ENCODE measurements at places on chromosomes 5 and 9. TPM values are rescaled to one million over a fixed set of nuclear protein-coding genes. Genes with fewer than 3 reads are reported as not detected.
A peak's percentile ranks its signal among the peaks of the same experiment; 100 is the strongest.

- H3K27ac ChIP-seq, result no peak overlapping the region
- H3K27me3 ChIP-seq, result no peaks in the 10 kb centered on the region
- DNase-seq, result peak; percentile 93
- H3K4me1 ChIP-seq, result peaks cover 18% of the 10 kb centered on the region
These were observed 101.7 kb downstream of the GDNF start for GRCh38 chr5:37738057-37738691.

DNA sequence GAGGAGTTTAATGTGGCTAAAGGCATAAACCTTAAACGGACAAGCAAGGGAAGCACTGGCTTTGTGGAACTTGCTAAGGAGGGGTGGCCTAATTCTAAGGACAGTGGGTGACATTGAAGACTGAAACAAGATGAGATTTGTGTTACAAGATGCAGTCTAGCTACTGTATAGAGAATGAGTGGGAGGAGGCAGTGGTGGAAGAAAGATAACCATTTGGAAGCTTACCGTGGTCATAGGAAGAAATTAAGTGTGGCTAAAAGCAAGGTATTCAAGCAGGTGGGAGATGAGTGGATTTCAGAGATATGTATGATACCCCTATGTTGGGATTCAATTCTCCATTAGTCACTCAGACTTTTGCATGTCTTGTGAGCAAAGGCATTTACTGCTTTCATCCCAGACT is 4.6 kb downstream of the PAM start:
- H3K4me3 ChIP-seq, result no peak overlapping the region
- H3K36me3 ChIP-seq, result no peaks in the 10 kb centered on the region
- H3K27ac ChIP-seq, result no peak overlapping the region
- H3K27me3 ChIP-seq, result no peaks in the 10 kb centered on the region
- H3K4me1 ChIP-seq, result peaks cover 8% of the 10 kb centered on the region

DNA sequence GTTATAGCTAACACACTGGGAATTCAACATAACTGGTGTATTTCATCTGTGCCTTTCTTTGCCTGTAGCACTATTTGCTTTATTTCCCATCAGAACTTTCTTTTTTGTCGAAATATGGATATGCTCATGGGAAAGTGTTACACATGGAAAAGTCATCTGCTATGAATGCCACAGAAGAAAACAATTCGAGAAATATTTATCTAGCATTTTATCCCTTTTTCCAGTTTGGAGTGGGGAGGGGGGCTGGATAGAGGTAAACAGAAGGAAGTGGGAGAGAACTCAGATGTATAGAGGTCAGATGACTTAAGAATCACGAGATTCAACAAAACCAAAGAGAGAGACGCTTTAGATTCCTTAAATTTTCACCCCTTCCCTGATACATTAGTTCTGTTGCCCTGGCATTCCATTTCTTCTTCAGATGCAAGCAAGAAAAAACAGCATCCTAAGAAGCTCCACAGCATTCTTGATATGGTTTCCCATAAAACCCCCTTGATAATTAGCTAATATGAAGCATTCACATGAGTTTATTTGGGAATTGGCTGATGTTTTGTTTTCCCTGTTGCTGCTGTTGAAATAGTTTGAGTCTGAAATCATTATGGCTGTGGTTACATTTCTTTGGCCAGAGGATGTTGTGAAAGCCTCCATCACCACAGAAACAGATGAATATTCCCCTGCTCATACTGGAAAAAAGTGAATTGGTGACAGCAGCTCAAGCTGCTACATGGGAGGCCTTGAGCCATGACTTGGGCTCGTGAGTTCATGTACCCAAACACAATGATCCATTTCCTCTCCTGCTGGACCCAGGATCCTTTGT is 335.8 kb upstream of the DAB2 start:
- H3K4me3 ChIP-seq, result no peak overlapping the region
- peak; percentile 94 for DNase-seq
- peaks cover 3% of the 10 kb centered on the region for H3K4me1 ChIP-seq
- no peaks in the 10 kb centered on the region for H3K27me3 ChIP-seq
- H3K27ac ChIP-seq, result peak overlapping the region; percentile 80

DNA sequence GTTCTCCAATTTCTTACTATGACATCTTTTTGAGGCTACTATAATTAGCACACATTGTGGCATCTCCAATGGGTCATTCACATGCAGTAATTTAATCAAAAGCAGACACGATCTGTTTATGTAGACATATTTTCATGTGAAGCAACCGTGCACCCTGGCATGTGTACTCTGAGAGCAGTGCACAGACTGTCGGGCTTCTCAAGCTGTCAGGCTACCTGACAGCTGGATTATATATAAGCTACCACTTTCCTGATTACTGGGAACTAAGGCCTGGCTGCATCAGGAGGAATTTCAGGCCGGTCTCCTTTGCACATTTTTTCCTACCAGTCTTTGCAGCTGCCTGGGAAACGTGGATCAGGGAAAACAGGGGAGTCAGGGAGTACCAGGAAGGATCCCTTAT is 197.5 kb downstream of the MAPKAP1 start:
- 0 out of 2 replicates have a peak, but pooled peaks cover 2% of the 10 kb centered on the region for H3K36me3 ChIP-seq
- H3K27ac ChIP-seq, result no peak overlapping the region
- H3K4me3 ChIP-seq, result no peak overlapping the region
- H3K4me1 ChIP-seq, result peaks cover 20% of the 10 kb centered on the region
- DNase-seq, result peak; percentile 87

- DNase-seq, result peak; percentile 43
- H3K27me3 ChIP-seq, result peaks cover 85% of the 10 kb centered on the region
- H3K27ac ChIP-seq, result no peak within 1 kb of the TSS
- H3K4me3 ChIP-seq, result no peak within 1 kb of the TSS
- H3K4me1 ChIP-seq, result no peaks in the 10 kb centered on the region
These were observed at the start of gene DMRT2 for GRCh38 chr9:1050125-1050895. TSS of gene DMRT2 (plus strand) at chr9:1050357. CDS start at chr9:1051614, 1,257 bp downstream.

DNA sequence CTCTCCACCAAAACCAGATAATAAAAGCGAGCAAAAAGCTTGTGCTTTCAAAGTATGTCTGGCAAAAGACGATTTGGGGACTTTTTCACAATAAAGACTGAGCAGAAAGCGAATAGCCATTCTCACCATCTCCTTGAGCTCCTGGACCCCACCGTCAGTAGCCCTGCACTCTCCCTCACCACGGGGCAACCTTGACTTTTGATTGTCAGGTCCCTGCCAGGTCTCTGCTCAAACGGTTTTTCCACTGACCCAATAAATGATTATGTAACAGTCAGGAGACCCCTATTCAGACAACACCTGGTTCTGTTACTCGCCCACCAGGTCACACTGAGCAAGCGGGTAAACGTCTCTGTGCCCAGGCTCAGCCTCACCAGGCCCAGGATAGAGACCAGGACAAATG is 131.3 kb downstream of the MVB12B start:
- DNase-seq, result no peak
- H3K36me3 ChIP-seq, result no peaks in the 10 kb centered on the region
- H3K27ac ChIP-seq, result no peak overlapping the region
- no peaks in the 10 kb centered on the region for H3K27me3 ChIP-seq
- peaks cover 5% of the 10 kb centered on the region for H3K4me1 ChIP-seq

DNA sequence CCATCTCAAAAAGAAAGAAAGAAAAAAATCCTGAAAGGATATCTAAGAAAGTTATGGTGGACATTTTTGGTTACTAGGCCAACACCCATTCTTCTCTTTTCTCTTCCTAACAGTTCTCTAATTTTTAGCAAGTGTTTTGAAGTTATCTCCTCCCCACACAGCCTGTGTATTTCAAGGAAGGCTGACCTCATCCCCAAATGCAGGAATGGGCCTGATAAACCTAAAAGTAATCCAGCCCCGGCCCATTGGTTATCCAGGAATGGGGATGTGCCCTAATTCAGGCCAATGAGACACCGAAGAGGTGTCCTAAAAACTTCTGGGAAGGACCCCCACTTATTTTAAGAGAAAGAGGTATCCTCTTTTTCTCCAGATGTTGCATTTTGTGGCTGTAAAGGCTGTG is 46.6 kb downstream of the F2R start:
- H3K4me3 ChIP-seq, result no peak overlapping the region
- H3K4me1 ChIP-seq, result peaks cover 6% of the 10 kb centered on the region
- H3K27me3 ChIP-seq, result no peaks in the 10 kb centered on the region
- no peak overlapping the region for H3K27ac ChIP-seq

GRCh38 chr5:141947316-141947715 is 10.7 kb downstream of the PCDH12 start:
- H3K4me1 ChIP-seq, result no peaks in the 10 kb centered on the region
- no peak overlapping the region for H3K27ac ChIP-seq
- no peak overlapping the region for H3K4me3 ChIP-seq

DNA sequence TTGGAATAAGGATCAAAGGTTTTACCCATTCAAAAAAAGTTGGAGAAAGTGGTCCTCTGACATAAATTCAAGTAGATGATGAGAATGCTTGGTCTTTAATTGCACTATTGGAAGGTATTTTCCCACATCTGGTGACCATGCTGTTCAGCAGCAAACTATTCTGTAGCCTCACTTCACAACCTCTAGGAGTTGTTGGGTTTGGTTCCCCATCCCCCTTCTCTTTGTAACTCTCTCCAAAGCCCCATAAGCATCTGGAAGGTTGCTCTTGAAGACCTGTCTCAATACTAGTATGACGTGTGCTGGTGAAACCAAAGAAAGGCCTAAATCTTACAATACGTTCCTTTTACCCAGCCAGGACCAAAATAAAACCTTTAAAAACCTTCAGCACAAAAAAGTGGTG is 8.5 kb downstream of the RGMB start:
- H3K4me1 ChIP-seq, result peaks cover 29% of the 10 kb centered on the region
- DNase-seq, result no peak
- H3K27me3 ChIP-seq, result no peaks in the 10 kb centered on the region
- H3K4me3 ChIP-seq, result no peak overlapping the region
- no peak overlapping the region for H3K27ac ChIP-seq

- H3K36me3 ChIP-seq, result no peaks in the 10 kb centered on the region
- peak; percentile 58 for DNase-seq
- H3K27ac ChIP-seq, result no peak overlapping the region
- no peak overlapping the region for H3K4me3 ChIP-seq
- no peaks in the 10 kb centered on the region for H3K4me1 ChIP-seq
These were observed 360.1 kb downstream of the KDM4C start for GRCh38 chr9:7117676-7118561.

DNA sequence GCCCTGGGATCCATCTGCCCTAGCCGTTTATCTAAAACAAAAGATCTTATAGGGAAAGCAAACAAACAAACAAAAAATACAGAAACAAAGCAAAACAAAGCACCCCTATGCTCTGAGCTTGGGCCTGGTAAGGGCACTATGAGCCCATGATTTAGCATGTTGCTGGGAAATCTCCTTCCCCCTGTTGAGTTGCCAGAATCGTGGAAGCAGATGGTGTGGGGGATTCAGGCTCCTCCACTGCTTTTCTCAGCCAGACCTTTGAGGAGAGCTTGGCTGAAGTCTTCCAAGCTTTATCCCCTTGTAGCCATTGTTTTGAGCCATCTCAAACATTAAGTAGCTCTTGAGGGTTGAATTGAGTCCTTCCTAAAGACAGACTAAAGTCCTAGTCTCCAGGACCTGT is 29.9 kb downstream of the TMC1 start:
- H3K4me3 ChIP-seq, result no peak overlapping the region
- H3K27ac ChIP-seq, result no peak overlapping the region
- H3K4me1 ChIP-seq, result peaks cover 5% of the 10 kb centered on the region
- no peaks in the 10 kb centered on the region for H3K36me3 ChIP-seq
- no peaks in the 10 kb centered on the region for H3K27me3 ChIP-seq

DNA sequence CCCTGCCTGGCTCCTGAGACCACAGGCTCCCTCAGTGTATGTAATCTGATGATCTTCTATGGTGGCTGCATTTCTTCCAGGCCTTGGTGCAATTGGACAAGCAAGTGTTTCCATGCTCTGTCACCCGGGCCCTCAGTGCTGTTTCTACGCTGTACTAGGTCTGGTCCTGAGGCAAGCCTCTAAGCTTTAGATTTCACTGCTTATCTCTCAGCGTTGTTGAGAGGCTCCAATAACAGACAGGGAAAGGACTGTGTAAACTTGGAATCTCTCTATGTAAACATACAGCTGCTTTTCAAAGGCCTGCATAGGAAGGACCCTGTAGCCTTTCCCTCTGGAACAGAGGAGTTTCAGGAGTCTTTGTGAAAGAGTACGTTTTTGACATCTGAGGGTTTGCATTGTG is 38.6 kb upstream of the NFIB start:
- H3K4me1 ChIP-seq, result peaks cover 2% of the 10 kb centered on the region
- no peak overlapping the region for H3K27ac ChIP-seq
- DNase-seq, result no peak
- no peak overlapping the region for H3K4me3 ChIP-seq
- peaks cover 86% of the 10 kb centered on the region for H3K27me3 ChIP-seq

GRCh38 chr9:1701113-1701512 is 314.0 kb upstream of the SMARCA2 start:
- no peak for DNase-seq
- no peak overlapping the region for H3K27ac ChIP-seq
- H3K4me1 ChIP-seq, result no peaks in the 10 kb centered on the region

DNA sequence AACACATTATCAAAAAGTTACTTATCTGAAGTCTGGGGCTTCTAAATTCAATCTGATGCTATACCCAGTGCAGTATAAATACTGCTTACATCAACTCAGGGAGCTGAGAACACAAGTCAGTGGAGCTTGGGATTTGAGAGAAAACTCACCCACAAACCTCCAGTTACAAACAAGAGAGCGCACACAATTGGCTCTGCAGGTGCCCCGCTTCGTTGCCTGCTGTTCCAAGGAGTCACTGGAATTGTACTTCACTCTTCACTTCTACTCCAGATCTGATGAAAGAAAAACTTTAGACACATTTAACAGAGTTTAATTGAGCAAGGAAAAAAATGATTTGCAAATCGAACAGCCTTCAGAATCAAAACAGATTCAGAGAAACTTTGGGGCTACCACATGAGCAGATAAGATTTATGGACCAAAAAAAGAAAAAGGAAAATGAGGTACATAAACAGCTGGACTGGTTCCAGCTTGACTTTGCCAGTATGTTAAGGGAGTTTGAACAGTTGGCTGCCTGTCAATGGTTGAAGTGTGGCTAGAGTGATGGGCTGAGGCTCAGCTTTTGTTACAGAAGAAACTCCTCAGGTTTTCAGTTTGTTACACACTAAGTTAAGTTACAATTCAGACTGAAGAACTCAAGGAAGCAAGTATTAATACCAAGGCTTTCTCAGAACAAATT is 156.6 kb downstream of the AOPEP start:
- no peak for DNase-seq
- no peak overlapping the region for H3K4me3 ChIP-seq
- no peak overlapping the region for H3K27ac ChIP-seq

- no peaks in the 10 kb centered on the region for H3K4me1 ChIP-seq
- H3K27ac ChIP-seq, result no peak overlapping the region
- H3K36me3 ChIP-seq, result no peaks in the 10 kb centered on the region
- H3K4me3 ChIP-seq, result no peak overlapping the region
- DNase-seq, result no peak
These were observed 47.6 kb upstream of the SHOC1 start for GRCh38 chr9:111842313-111842712.

DNA sequence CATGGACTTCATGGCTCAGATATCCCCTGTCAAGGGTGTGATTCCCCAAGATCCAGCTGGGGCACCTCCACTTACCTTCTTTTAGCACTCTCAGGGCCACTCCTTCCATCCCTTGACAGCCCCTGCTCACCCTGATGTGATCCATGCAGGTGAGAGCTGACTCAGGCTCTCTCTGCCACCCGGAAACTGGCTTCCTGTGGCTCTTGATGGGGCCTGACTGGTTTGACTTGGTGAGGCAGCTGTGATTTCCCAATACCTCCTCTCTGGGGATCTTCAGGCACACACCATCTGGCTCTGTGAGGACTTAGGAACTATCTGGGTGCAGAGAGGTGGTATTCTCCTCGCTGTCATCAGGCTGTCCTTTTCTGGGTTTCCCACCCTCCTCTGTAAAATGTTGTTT is 7.9 kb upstream of the FAT2 start:
- H3K4me1 ChIP-seq, result no peaks in the 10 kb centered on the region
- no peaks in the 10 kb centered on the region for H3K36me3 ChIP-seq
- no peak for DNase-seq
- no peak overlapping the region for H3K4me3 ChIP-seq
- H3K27me3 ChIP-seq, result peaks cover 3% of the 10 kb centered on the region

Gene NR2F1-AS1
- polyA plus RNA-seq, result 12.8 TPM

Gene OR1B1
- not detected for polyA plus RNA-seq

Gene C9orf78
- 36.7 TPM for polyA plus RNA-seq

Gene SKP1
- 618 TPM for polyA plus RNA-seq

Gene STK32A
- 0.03 TPM for polyA plus RNA-seq

Gene P4HA2
- 184 TPM for polyA plus RNA-seq

Gene C5orf46
- 0.98 TPM for polyA plus RNA-seq
